ENCODE measurements at places on chromosomes 7 and 10. TPM values are rescaled to one million over a fixed set of nuclear protein-coding genes. Genes with fewer than 3 reads are reported as not detected.

DNA sequence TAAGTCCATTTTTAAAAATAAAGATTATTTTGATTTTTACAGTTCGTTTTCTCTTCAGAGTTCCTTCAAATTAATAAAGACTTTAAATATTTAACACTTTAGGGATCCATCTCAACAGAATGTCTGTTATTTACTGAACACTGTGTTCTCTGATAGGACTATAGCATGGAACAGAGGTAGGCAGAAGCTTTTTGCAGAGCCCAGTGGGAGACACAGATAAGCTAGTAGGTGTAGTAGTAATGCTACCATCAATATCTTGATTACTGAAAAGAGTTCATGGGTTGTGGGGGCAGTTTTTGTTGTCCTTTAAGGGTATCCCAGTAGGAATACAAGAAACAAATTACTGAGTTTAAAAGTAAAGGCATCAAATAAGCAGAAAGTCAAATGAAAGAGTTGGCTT lies 140.5 kb downstream of the HBP1 start:
- no peaks in the 10 kb centered on the region for H3K4me1 ChIP-seq
- no peaks in the 10 kb centered on the region for H3K36me3 ChIP-seq
- no peaks in the 10 kb centered on the region for H3K27me3 ChIP-seq
- no peak for DNase-seq

DNA sequence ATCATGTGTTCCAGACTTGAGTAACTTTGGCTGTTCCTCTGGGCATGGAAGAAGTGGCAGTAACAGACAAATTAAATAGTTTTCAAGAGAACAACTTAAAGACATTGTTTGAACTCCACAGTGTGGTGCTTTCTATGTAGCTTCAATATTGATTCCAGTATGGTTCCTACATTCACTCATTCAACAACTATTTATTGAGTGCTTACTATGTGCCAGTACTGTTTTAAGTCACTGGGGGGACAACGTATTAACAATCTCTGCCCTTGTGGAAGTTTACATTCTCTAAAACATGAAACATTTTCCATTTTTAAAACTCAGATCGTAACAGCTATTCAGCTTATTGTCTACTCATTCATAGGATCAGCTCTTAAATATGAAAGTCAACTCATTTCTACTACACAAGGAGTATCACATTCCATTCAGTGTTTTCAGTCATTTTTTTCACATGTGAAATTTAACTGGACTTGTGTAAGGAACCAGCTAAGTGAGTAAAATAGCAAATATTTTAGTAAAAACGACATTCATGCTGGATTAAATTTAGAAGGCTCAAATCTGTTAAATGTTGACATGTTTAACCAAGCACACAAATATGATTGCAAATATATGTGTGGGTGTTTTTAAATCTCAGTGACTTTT lies 13.6 kb upstream of the CUBN start:
- no peak overlapping the region for H3K27ac ChIP-seq
- no peak overlapping the region for H3K4me3 ChIP-seq
- H3K36me3 ChIP-seq, result no peaks in the 10 kb centered on the region
- no peaks in the 10 kb centered on the region for H3K27me3 ChIP-seq
- no peaks in the 10 kb centered on the region for H3K4me1 ChIP-seq
- no peak for DNase-seq

DNA sequence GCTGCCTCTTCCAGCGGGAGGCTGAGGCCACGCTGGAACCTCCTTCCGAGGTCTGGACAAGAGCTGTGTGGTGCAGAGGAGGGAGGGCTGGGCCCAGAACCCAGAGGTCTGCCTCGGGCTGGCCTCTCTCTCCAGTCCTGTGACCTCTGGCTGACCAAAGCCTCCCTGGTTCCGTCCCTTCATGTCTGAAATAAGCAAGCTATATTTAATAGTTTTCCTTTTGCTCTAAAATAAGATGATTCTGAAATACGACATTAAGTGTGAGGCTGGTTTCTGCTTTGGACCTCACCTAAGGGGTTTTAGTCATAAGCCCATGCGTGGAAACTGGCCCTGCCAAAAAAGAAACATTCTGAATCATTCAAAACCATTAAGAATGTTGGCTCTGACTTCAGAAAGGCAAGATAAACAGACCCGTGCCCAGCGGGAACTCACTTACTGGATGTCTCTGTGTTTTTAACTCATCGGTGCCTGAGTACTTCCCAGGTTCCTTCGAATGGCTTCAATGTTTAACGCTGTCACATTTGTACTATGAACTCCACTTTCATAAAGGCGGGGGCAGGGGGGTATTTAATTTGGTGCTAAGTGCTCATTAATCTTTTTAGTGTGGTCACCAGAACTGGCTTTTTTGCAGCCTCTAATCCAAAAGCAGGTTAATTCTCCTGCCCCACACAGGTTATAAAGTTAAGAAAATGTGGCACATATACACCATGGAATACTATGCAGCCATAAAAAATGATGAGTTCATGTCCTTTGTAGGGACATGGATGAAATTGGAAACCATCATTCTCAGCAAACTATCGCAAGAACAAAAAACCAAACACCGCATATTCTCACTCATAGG lies 157.5 kb upstream of the KLF14 start:
- DNase-seq, result peak; percentile 78
- no peaks in the 10 kb centered on the region for H3K36me3 ChIP-seq
- no peaks in the 10 kb centered on the region for H3K27me3 ChIP-seq
- peaks cover 70% of the 10 kb centered on the region for H3K4me1 ChIP-seq

GRCh38 chr10:48556713-48557112 lies 48.2 kb downstream of the ARHGAP22 start:
- no peaks in the 10 kb centered on the region for H3K4me1 ChIP-seq
- DNase-seq, result no peak
- H3K36me3 ChIP-seq, result no peaks in the 10 kb centered on the region
- H3K27ac ChIP-seq, result no peak overlapping the region
- no peak overlapping the region for H3K4me3 ChIP-seq
- no peaks in the 10 kb centered on the region for H3K27me3 ChIP-seq

GRCh38 chr10:33822774-33823173 lies 488.3 kb upstream of the NRP1 start:
- no peak overlapping the region for H3K4me3 ChIP-seq
- H3K27ac ChIP-seq, result no peak overlapping the region
- no peaks in the 10 kb centered on the region for H3K27me3 ChIP-seq

The ZNF488 gene
- total RNA-seq, result 0.37 TPM

The AGR2 gene
- total RNA-seq, result 6.3 TPM

Data from upper lobe of left lung (tissue), 6 donors.